Hepatic stellate cell (primary cell): ENCODE measurements at places on chromosomes 4 and X.
A peak's percentile ranks its signal among the peaks of the same experiment; 100 is the strongest.

GRCh38 chr4:99103166-99103565 lies 14.6 kb upstream of the ADH5 start:
- DNase-seq, result no peak

DNA sequence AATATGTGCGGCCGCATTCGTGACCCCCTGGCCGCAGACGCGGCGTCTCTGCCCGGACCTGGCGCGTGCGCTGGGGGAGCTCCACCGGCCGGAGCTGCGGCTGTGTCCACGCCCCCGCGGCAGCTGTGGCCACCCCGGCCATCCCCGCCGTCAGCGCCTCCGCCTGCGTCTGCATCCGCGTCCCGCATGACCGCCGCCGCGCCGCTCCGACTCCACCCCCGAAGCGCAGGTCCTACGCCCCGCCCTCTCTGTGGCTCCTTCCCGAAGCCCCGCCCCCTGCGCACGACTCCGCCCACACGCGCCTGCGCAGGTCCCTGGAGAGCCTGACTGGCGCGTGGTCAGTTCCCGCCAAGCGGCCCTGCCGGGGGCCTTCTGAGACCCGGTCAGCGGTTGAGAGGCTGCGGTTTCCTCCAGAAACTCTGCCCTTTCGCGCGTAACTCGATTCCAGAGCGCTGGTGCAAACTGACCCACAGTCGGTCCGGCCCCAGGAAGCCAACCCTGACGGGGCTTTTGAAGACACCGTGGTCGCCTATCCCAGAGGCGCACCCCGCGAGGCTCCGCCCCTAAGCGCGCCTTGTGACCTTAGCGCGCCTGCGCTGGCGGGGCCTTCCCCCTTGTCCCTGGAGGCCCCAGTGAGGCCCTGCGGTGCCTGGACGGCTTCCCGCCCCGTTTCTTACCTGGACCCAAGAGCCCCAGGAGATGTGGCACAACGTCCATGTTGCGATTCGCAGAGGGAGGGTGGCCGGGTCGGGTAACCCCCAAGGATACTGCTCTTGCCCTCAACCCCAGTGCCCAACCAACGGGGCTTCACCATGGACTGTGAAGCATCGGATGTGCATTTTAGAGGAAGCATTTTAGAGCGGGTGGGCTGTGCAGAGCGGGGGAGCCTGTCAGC lies at the start of gene LAGE3:
LAGE3 (minus strand) TSS at position 554 of the 895 bp plus-strand sequence; CDS start at position 188, 366 bp downstream.
- peak; percentile 89 for DNase-seq

DNA sequence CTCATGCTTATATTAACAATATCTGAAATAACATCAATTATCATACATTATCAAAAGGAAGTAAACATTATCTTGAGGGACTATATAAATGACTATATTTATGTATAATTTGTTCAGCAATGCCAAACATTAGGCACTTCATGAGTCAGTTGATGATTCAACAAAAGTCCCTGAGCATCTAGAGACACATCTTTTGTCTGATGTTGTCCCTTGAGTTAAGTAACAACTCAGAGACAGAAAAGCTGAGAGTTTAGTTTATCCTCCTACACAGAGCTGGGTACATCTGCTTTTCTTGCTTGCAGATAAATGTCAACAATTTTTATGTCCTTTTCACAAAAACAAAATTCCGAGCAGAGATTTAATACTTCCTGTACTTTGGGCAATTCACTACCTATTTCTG lies 311.1 kb downstream of the INPP4B start:
- DNase-seq, result peak; percentile 4

GRCh38 chr4:124486423-124486822 lies 226.1 kb downstream of the ANKRD50 start:
- no peak for DNase-seq

DNA sequence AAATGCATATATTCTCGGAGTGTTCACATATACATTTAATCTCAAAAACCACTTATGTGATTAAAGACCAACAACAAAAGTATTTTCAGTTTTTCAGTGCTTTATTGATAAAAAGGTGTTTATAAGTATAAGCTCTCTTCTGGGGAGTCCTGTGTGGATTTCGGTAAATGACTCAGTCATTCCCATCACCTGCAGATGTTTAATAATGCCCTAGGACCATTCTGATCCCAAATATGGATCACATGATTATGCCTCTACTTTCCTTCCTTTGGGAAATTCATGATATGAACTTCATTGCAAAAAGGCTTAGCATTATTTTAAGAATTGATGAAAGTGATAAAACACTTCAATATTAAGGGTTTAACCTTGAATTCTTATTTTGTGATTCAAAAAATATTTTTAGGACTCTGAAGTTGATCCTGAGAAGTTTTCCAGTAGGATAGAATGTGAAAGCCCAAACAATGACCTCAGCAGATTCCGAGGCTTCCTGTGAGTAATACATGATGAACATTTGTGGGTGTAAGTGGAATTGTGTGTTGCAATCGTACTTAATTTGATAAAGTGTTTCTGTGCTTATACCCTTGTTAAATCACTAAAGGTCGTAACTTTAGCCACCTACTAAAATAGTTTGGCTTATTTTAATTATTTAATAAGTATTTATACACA lies 40.2 kb downstream of the ATP10D start:
- DNase-seq, result peak; percentile 38

DNA sequence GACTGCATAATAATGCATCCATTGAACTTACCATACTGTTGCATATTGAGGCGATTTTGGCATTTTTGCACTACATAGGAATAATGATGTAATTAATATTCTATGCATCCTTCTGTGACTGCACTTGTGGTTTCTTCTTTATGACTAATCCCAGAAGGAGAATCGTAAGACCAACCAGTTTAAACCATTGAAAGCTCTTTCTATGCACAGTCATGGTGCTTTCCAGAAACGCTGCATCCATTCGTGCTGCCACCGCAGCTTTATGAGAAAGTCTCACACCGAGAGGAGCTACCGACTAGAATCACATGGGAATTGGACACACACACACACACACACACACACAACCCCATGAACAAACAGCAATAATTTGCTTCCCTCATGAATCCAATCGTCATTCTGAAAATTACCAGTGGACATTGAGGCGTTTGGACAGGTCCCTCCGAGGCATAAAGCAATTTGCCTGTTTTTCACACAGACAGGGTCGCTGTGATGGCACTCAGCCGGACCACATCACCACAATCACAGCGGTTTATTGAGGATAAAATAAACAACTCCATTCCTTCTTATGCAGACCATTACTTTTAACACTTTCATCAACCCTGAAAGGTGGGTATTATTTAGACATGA lies 64.2 kb downstream of the PACRGL start:
- no peak for DNase-seq

DNA sequence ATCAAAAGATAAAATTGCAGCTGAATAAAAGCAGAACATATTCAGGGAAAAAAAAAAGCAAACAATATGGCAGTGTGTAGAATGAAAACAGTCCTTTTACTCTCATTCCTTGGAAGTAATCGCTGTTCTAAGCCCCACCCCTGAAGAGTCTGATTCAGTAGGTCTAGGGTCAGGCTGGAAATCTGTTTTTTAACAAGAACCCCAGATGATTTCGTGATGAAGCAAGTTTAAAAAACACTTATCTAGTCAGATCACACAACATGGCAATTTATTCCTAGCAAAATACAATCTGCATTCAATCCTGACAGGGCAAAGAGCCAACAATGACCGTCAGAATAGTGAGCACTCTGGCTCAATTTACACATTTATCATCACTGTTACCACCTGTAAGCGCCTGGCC lies 16.1 kb downstream of the FAM120C start:
- DNase-seq, result no peak

- DNase-seq, result no peak
Measured at GRCh38 chr4:48748949-48749596, 31.0 kb downstream of the FRYL start.

GRCh38 chrX:149363965-149364364 lies 141.1 kb downstream of the IDS start:
- no peak for DNase-seq
